ENCODE measurements at places on chromosomes 12 and 14. TPM values are rescaled to one million over a fixed set of nuclear protein-coding genes. Genes with fewer than 3 reads are reported as not detected.

- no peak for DNase-seq
Measured at GRCh38 chr14:66254038-66254437, 232.1 kb upstream of the CCDC196 start.

DNA sequence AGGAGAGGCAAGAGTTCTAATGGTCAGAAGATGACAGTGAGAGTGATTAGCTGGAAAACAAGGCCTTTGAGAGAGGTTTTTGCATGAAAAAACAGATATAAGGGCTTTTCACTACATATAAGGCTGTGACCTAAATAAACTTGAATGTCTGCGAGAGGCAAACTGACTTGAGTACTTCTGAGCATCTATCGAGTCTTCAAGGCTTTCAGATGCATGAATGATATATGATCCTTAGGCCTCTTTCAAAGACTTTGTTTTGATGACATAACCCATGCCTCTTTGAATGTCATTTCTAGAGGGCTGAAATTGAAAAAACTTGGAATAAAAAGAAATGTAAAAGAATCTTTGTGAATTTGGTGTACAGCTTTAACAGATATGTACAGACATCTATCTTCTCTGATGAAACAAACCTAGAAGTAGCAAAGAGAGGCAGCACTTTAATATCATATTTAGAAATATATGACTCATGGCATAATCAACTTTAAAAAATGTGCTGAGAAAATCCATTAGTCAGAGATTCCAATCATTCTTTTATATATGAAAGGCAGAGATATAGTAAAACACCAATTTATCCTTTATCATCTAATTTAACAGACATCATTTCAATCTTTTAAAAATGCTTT is 72.6 kb downstream of the PPM1H start:
- no peak for DNase-seq

- DNase-seq: no peak
Measured at GRCh38 chr14:31457665-31458659, 656 bp upstream of the DTD2 start.

SAMD15 gene
- total RNA-seq: 1.1 TPM

GRCh38 chr12:89461190-89461589 is 63.4 kb downstream of the GALNT4 start:
- no peak for DNase-seq

TAS2R31 gene
- total RNA-seq: 2.9 TPM

XRCC3 gene
- 44.8 TPM for total RNA-seq

GRCh38 chr14:88437658-88438057 is 52.2 kb downstream of the SPATA7 start:
- DNase-seq: no peak

ARMH4 gene
- total RNA-seq: not detected

DNA sequence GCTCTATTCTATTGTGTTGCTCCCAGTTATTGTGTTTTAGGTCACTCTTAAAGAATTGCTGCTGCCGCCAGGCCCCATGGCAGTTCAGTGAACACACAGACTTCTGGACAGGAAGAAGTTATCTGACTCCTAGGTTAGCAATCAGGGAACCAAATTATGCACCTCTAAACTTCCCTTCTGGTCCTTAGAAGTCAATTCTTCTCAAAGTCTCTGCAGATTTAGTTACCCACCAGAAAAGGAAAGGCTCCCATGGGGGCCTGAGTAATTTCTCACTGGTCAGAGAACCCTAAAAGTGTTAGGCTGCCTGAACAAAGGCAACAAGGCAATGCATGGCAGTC is 10.0 kb downstream of the EMP1 start:
- DNase-seq: no peak

DNA sequence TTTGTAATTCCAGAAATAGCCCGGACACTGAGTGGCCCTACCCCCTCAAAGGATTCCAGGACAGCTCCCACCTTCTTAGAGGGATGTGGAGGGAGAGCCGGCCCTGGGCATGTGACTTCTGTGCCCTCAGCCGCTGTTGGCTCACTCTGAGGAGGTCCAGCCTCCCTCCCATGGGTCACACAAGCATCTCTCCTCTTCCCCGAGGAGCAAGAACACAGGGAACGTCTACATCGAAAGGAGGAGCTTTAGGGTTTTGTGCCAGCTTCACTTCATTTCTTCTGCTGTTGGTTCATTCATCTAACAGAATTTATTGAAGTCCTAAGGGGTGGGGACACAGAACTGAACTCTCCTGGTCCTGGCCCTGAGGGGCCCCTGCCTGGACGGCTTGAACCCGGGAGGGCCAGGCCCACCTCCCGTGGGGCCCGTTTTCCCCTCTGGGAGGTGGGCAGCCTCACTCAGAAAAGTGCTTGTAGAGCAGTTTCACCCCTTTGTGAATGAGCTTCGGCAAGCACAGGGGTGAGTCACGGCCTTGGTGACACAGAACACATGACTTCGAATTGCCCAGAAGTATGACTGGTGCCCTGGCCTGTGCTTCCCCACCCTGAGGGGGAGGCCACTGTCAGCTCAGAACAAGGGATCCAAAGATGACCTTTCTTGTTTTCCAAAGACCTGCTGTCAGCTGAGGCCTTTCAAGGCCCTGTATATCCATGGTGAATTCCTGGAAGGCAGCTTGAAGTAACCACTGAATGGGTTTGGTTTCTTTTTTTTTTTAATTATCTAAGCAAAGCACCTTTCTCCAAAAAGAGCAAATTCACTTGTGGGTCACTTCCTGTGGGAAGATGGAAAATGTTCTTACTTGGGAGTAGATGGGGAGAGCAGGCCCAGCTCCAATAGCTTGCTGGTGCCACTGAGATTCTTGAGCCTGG is 39.2 kb downstream of the NFKBIA start:
- no peak for DNase-seq

GRCh38 chr14:86022031-86022629 is 492.2 kb downstream of the FLRT2 start:
- DNase-seq: no peak

- no peak for DNase-seq
Measured at GRCh38 chr14:54350203-54350602, 46.6 kb upstream of the CDKN3 start.
